ENCODE measurements at places on chromosomes 4 and X.

DNA sequence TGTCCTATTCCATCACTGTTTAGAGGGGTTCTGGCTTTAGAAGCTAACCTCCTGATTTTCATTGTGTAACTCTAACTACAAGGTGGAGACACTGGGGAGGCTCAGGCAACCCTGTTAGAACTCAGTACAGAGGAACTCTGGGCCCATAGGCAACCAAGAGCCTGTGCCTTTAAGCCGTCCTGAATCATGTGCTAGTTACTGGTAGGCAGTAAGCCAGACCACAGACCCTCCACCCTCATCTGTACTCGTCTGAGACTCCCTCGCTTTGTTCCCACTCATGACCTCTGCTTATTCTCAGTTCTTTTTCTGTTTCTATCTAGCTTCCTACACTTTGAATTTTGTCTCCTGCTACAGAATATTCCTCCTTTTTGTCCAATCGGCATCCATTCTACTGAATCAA, 31.4 kb downstream of the TBC1D1 start:
- no peak for DNase-seq

DNA sequence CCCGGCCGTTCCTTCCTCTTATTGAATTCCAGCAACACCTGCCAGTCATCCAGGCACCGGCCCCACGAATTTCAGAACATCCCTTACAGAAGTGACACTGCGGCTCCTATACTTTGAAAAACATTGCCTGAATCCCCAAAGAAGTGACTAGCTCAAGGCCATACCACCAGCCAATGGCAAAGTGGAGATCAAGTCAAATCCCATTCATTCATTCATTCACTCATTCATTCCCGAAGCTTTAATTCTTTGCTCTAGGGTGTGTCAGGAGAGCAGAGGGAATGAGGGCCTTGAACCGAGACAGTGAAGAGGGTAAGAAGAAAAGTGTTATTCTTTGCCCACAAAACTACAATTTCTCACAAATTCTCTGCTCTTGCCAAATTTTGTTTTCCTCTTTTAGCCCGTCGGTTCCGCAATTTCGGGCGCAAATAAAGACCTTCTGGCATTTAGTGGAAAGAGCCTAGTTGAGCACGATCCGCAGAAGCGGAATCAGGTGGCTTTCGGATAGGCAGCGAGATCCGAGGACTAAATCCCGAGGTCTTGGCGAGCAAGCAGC, 824 bp upstream of the HMGB3 start:
- no peak for DNase-seq

DNA sequence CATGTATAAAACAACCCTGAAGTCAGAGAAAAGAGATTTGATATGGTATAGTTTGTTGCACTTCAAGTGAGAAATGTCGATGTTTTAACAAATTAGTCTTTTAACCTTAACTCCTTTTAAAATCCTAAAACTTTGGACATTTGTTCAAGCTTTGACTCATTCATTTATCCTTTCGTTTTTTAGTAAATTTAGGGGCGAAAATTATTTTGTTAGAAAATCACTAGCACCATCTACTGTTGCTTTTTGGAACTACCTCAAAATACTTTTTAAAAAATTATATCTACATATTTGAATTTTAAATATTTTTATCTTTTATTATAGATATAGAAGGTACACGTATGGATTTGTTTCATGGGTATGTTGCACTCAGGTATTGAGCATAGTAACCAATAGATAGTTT, 165.1 kb upstream of the POF1B start:
- no peak for DNase-seq

DNA sequence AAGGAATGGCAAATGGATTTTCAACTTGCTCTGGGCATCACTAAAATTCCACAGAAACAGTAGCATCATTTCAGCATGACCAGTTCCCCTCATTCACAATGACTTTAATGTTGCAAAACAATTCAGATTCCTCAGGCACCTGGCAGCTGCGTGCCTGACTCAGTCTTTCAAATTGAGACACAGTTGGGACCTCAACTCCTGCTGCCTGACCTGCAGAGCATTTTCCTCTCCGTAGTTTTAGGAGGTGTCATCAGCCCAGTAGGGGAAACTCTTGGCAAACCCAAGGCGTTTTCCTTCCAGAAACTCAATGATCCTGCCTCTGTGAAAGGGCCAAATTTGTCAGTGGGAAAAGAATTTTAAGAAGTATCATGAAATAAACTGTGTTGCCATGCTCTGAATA, 388.9 kb downstream of the SPRY1 start:
- no peak for DNase-seq

- peak; percentile 73 for DNase-seq
Measured at GRCh38 chrX:123961268-123962005, at the start of gene STAG2. Gene STAG2 (plus strand): TSS chrX:123961706. CDS start chrX:124022628, 60,922 bp downstream.

GRCh38 chr4:26964994-26965393, 104.4 kb downstream of the STIM2 start:
- DNase-seq: no peak

DNA sequence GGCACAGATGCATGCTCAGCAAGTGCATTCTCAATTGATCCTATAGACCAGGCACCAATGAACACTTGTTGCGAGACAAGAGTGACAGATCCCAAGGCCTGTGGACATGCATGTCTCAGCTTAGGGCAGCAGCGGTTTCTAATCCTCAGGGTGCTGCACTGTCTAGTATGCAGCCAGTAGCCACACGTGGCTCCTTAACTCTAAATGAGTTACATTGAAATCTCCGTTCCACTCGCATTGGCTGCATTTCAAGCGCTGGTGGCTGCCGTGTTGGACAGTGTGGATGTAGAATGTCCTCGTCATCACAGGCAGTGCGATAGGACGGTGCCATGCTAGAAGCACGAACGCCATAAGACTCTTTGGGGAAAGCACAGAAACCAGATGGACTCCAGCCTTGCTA, 24.0 kb upstream of the AFAP1 start:
- no peak for DNase-seq

Measured in DMS 273 treated with DMSO at 0.1 percent for 48 hours (cell line).